IPS DF 6.9 (cell line): ENCODE measurements at places on chromosomes 12 and 14.

DNA sequence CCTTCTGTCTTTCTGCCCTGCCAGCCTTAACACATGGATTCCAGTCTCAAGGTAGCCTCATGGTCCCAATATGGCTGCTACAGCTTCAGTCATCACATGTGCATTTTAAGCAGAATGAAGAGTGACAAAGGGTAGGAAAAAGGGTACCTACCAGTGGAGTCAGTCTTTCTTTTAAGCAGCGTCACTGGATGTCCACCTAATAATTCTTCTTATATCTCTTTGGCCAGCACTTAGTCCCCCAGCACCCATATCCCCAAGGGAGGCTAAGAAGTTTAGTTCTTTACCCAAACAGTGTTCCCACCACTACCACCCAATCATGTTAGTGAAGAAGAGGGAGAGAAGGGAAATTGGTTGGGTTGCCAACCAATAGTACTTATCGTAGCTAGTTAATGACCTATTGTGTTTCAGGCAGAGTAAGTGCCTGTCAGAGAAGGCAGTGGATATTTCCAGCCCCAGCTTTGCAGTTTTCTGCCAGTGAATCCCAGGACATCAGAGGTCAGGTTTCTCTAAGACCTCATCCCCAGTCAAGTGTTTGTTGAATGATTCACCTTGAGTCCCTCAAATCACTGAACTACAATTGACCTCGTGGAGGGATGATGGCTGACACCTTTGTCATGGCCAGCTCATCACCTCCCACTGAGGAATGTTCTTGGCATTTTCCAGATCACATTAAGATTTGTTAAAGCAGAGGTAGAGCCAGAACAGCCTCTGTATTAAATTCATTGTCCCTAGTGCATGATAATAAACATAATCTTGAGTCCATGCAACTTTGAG, 250.9 kb upstream of the CRY1 start:
- DNase-seq: no peak

- DNase-seq: no peak
Measured at GRCh38 chr14:101408077-101408831, 153.0 kb upstream of the DIO3 start.

GRCh38 chr12:87059231-87059630, 803.0 kb upstream of the MGAT4C start:
- no peak for DNase-seq

GRCh38 chr12:68403711-68404110, 71.5 kb upstream of the MDM1 start:
- no peak for DNase-seq

GRCh38 chr14:105241641-105242040, 6.7 kb upstream of the BTBD6 start:
- no peak for DNase-seq

DNA sequence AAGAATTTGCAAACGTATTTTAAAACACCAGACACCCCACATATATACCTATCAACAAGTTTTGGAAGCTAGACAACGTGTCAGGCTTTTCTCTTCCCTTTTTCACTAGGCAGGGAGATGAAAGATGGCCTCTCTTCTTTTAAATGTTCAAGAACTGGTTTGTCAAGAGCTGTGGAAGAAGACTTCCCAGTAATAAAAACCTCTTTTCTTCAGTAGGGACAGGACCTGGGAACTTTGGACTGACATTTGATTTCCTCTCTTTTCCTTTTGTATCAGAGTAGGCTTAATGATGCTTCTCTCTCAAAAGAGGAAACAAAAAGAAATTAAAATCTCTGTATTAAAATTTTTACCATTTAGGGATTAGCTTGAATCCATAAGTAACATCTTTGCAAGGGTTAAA, 49.6 kb downstream of the SPATS2 start:
- no peak for DNase-seq

- no peak for DNase-seq
Measured at GRCh38 chr12:131693149-131693548, 17.7 kb upstream of the SFSWAP start.

- DNase-seq: no peak
Measured at GRCh38 chr12:5399266-5399665, 32.6 kb upstream of the NTF3 start.

DNA sequence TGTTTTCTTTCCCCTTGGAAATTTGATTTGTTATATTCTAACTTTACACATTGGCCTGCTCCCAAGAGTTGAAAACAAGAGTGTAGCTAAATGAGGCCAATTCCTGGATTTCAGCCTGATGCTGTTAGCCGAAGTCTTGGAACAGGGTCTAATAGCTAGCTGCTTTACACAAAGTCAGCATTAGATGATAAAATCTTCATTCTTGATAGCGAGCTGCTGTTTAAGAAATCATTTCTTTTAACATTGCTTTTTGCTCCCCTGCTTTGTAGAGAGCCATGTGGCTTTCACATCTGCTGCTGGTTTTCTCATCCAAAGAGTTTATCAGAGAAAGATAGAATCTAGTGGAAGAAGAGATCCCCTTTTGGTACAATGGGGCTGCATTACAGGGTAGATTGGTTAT, 22.3 kb downstream of the FBXW8 start:
- DNase-seq: no peak

- peak; percentile 73 for DNase-seq
Measured at GRCh38 chr12:81077686-81078441, at the start of gene ACSS3. Gene ACSS3 (plus strand): TSS chr12:81078079. CDS start chr12:81078121, 42 bp downstream.

DNA sequence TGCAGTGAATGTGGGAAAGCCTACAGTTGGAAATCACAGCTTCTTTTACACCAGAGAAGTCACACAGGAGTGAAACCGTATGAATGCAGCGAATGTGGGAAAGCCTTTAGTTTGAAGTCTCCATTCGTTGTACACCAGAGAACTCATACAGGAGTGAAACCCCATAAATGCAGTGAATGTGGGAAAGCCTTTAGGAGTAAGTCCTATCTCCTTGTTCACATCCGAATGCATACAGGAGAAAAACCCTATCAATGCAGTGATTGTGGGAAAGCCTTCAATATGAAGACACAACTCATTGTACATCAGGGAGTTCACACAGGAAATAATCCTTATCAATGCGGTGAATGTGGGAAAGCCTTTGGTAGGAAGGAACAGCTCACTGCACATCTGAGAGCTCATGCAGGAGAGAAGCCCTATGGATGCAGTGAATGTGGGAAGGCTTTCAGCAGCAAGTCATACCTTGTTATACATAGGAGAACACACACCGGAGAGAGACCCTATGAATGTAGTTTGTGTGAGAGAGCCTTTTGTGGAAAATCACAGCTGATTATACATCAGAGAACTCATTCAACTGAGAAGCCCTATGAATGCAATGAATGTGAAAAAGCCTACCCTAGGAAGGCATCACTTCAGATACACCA, 24.6 kb downstream of the ZNF26 start:
- no peak for DNase-seq

- DNase-seq: no peak
Measured at GRCh38 chr14:89983375-89983774, 27.6 kb downstream of the TDP1 start.

DNA sequence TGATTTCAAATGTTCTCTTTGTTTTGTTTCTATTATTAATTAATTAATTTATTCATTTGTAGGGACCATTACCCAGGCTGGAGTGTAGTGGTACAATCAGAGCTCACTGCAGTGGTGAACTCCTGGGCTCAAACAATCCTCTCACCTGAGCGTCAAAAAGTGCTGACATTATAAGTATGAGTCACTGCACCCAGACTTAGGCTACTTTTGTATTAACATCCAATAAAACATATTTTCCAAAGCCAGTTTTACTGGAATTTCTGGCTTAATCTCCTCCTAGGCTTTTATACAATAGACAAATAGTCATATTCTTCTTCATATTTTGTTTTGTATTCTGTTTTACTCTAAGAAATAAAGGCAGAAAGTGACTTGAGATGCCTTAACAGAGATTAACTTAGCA, 749.6 kb downstream of the SLC16A7 start:
- no peak for DNase-seq

DNA sequence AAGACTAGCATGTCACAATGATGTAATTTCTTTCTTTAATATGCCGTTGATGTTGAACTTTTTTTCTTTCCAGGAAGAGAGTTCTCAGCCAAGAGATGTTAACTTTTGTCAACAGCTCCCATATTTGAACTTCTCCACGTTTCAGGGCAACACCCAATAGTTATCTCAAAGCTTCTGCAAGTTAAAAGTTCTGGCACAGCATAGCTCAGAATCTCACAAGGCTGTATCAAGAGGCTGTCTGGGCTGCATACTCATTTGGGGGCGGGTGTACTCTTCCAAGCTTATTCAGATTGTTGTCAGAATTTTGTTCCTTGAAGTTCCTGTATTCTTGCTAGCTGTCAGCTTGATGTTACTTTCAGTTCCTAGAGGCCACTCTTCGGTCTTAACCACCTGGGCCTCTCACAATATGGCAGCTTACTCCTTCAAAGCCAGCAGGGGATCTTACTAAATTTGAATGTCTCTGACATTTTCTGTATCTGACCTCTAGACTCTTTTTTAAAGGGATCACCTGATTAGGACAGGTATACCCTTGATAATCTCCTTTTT, 38.9 kb downstream of the KCNC2 start:
- no peak for DNase-seq

DNA sequence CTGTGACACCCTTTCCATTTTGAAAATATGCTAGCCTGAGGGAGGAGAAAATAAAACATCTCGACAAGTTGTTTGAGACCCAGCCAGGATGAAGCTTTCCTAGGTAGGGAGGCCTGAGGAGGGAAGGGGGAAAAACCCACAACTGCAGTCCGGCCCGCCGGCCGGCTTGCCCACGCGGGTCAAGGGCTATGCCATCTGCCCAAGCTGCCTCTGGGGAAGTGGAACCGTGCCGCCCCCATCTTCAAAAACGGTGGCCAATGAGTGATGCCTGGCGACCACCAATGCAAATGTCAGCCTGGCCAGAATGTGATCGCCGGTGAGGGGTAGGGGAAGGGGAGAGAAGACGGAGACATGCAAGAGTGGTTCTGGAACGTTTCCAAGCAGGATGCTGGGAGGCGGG, 263.5 kb upstream of the ALG10B start:
- DNase-seq: no peak

- no peak for DNase-seq
Measured at GRCh38 chr14:93976477-93977057, at the start of gene ASB2. Gene ASB2 (minus strand): TSS chr14:93976570. CDS start chr14:93964539, 12,031 bp downstream.

GRCh38 chr14:51131516-51131915, 36.6 kb upstream of the TRIM9 start:
- no peak for DNase-seq

- DNase-seq: no peak
Measured at GRCh38 chr12:6369916-6370575, 5.3 kb downstream of the SCNN1A start.

GRCh38 chr14:77043984-77044485, 15.5 kb upstream of the IRF2BPL start:
- no peak for DNase-seq

- DNase-seq: no peak
Measured at GRCh38 chr12:82144505-82144904, 213.7 kb downstream of the CCDC59 start.

DNA sequence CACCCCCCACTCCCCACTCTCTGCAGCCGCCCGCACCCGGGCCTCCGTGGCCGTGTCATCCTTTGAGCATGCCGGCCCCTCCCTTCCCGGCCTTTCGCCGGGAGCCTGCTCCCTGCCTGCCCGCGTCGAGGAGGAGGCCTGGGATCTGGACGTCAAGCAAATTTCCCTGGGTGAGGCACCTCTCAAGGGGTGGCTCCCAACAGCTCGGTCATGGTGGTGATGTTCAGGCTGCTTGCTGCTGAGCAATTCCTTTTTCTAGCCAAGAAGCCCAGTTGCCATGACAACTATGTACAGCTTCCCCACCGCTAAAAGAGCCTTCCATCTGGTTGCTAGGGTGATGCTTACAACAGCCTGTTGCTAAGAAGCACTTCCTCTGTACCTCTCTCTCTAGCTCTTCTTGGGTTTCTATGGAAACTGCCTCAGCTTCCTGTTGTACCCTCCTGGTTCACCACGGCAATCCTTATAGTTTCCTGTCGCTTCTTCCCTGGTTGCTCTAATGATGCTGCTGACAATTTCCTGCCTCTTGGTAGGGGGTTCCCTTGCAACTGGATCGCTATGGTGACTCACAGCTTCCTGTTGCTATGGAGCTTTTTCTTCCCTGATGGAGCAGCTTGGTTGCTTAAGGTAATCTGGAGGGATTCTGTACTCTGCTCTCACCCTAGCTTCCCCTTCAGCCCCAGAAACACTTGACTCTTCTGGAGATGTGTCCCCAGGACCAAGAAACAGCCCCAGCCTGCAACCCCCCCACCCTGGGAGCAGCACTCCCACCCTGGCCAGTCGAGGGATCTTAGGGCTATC, 11.0 kb downstream of the ZNF219 start:
- DNase-seq: no peak

DNA sequence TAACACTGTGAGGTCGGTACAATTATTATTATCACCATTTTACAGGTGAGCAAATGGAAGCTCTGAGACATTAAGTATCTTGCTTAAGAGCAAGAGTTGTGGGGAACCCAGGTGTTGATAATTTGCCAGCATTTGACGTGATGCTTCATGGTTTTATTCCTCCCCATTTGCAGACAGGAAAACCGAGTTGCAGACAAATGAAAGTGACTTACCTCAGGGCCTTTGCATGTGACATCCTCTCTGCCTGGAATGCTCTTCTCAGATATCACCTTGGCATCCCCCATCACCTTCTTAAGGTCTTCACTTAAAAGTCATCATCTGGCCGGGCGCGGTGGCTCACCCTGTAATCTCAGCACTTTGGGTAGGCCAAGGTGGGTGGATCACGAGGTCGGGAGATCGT, 21.0 kb upstream of the P2RX7 start:
- DNase-seq: no peak

GRCh38 chr12:68580911-68581310, 29.8 kb upstream of the RAP1B start:
- no peak for DNase-seq

DNA sequence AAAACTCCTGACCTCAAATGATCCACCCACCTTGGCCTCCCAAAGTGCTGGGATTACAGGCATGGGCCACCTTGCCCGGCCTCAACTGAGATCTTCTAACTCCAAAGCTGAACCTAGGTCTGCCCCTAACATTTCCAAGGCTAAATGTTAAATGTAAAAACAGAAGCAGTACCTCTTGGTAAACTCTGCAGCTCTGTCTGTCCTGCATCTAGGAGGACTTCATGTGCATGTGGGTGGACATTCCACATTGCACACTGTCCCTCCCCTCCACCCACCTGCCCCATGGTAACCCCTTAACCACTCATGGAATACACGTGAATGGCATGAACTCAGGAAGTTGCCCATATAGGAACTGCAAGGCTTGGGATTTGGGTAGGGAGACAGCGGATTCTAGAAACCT, 33.1 kb downstream of the SNX6 start:
- no peak for DNase-seq

DNA sequence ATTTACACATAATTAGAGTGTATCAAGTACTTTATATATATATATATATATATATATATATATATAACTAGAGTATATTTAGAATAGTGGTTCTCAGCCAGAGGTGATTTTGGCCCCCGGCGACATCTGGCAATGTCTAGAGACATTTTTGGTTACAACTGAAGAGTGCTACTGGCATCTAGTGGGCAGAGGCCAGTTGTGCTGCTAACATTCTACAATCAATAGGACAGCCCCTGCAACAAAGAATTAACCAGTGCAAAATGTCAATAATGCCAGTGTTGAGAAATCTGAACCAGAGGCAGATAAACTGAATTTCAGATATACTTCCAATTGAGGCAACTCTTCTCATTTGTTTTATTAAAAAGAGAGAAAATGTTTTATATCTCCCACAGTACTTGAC, 8.9 kb downstream of the GTF2A1 start:
- no peak for DNase-seq

GRCh38 chr12:64814432-64814831, 10.0 kb upstream of the TBC1D30 start:
- DNase-seq: no peak
